ENCODE measurements at places on chromosomes 3 and 15.

- no peak for DNase-seq
These were observed 23.6 kb downstream of the PYGO1 start for GRCh38 chr15:55564347-55565145.

- no peak for DNase-seq
These were observed 22.3 kb downstream of the GRIP2 start for GRCh38 chr3:14517601-14518431.

DNA sequence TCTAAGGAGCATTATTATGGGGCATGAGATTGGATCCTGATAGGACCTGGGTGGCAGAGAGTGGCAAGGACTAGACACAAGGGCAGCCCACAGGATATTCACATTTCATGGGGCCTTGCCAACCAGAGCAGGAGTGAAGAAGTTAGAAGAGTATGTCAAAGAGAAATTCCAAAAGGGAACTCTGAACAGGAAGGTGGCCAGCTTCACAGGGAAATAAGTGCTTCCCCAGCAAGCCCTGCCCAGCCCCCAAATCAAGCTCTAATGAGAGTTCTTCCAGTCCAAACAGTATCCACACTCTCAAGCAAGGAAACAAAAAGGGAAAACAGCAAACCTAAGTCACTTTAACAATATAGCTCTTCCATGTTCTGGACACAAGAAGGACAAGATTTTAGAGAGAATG, 130.2 kb upstream of the COL8A1 start:
- DNase-seq = no peak

GRCh38 chr15:91067036-91067435, 33.0 kb upstream of the SV2B start:
- no peak for DNase-seq

GRCh38 chr3:66481071-66482017, 19.5 kb downstream of the LRIG1 start:
- DNase-seq = no peak

GRCh38 chr3:185825639-185826481, 1.0 kb upstream of the IGF2BP2 start:
- no peak for DNase-seq

- DNase-seq = no peak
These were observed 74.9 kb downstream of the RAD18 start for GRCh38 chr3:8888301-8888915.

Measured in stimulated activated CD8-positive, alpha-beta memory T cell treated with anti-CD3 and anti-CD28 coated beads, Interleukin-15, amount 100 ng/mL, for 24 hours (primary cell).